ENCODE measurements at places on chromosomes 4 and X. TPM values are rescaled to one million over a fixed set of nuclear protein-coding genes. Genes with fewer than 3 reads are reported as not detected.

Gene TMPRSS11E
- 0.25 TPM for polyA plus RNA-seq

Gene VBP1
- 10.0 TPM for polyA plus RNA-seq

Gene EREG
- polyA plus RNA-seq, result not detected

Gene SOWAHB
- 0.15 TPM for polyA plus RNA-seq

Gene SLC9B1
- polyA plus RNA-seq, result 0.08 TPM

Gene GAB3
- 0.52 TPM for polyA plus RNA-seq

Gene USP17L27
- polyA plus RNA-seq, result not detected

Gene CLGN
- polyA plus RNA-seq, result 0.63 TPM

Gene BTK
- polyA plus RNA-seq, result 0.03 TPM

Gene MAGEE1
- 1.3 TPM for polyA plus RNA-seq

Gene TMPRSS11A
- polyA plus RNA-seq, result not detected

Gene AMMECR1
- polyA plus RNA-seq, result 7.5 TPM

Gene TSC22D3
- 12.9 TPM for polyA plus RNA-seq

Gene PRR32
- polyA plus RNA-seq, result not detected

Gene AMTN
- polyA plus RNA-seq, result not detected

Gene S100P
- not detected for polyA plus RNA-seq

Gene SSX3
- not detected for polyA plus RNA-seq

Gene ZDHHC15
- polyA plus RNA-seq, result 1.7 TPM

Gene ASB12
- 1.7 TPM for polyA plus RNA-seq

Gene SSX2B
- not detected for polyA plus RNA-seq

Data from H1 (cell line).